Dermis blood vessel endothelial cell (primary cell): ENCODE measurements at places on chromosomes 13 and 19. TPM values are rescaled to one million over a fixed set of nuclear protein-coding genes. Genes with fewer than 3 reads are reported as not detected.

- no peak for DNase-seq
Observed at GRCh38 chr19:39203372-39204341, at the start of gene SYCN. Gene SYCN, minus strand, starts transcription at chr19:39204263. Its CDS starts 9 bp downstream, at chr19:39204254.

- DNase-seq: no peak
Observed at GRCh38 chr13:41224113-41225110, 30.0 kb upstream of the KBTBD7 start.

DNA sequence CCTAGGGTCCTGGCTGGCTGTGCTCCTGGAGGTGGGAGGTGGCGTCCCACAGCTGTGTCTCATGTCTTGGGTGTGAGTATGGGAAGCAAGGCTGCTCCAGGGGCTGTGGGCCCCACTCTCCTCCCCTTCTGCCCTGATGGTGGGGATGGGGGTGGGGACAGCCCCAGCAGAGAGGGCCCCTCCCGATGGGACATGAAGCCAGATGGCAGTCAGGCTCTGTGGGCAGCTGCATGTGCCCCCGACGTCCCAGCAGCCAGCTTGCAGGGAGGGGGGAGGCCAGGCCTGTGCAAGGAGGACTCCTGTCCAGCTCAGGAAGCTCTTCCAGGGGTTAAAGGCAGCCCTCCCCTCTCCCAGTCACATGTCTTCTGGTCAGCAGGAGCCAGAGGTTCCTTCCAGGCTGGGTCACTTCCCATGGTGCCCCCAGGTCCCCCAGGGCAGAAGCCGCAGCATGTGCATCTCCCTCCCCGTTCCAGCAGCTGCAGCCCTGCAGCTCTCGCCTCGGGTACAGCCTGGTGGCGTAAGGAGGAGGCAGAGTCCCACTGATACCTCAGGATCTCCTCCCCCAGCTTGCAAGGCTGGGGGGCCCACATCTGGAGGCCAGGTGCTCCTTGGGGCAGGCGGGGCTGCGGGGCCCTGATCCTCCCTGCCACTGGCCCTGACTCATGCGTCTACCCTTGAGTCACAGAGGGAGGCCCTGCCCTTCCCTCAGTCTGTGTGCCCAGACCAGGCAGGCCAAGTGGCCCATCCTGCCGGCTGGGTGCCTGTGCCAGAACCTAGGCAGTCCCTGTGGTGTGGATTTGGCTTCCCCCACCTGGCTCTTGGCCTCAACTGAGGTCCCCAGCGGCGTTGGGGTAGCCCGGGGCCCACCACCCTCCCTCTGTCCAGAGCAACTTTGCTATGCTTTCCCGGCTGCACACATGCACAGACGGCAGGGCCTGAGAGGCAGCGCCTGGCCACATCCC, 13.0 kb downstream of the YIPF2 start:
- DNase-seq: no peak

- no peak for DNase-seq
Observed at GRCh38 chr19:39967561-39967960, 3.4 kb upstream of the PSMC4 start.

DNA sequence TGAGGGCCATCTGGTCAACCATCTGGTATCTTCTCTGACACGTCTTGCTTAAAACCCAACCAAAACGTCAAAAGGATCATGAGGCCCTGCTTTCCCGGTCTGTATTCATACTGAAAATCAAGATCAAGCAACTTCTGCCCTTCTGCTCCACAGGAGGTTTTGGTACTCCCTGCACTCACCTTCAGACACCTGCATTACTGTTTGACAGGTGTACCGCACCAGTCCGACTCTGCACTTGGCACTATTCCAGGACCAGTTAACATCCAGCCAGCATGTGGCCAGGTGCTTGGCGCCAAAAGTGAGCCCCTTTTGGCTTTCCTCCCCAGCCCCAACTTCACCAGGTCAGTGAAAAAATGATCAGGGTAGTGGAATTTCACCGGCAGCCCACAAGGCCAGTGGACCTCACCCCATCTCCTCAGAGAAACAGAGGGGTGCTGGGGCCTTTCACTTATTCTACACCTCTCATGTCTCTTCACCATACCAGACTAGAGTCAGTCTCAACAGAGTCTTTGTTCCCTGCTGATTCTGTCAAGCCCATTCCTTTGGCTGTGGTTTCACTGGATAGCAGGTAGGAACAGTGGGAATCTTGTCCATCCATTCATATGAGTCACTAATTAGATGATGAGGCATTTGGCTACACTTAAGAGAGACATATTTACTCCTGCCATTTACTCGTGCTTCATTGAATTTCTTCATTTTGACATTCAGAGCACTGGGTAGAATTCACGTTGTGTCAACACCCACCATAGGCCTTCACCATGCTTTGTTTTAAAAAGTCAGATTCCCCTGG, 85.3 kb downstream of the ZNF726 start:
- no peak for DNase-seq

DNA sequence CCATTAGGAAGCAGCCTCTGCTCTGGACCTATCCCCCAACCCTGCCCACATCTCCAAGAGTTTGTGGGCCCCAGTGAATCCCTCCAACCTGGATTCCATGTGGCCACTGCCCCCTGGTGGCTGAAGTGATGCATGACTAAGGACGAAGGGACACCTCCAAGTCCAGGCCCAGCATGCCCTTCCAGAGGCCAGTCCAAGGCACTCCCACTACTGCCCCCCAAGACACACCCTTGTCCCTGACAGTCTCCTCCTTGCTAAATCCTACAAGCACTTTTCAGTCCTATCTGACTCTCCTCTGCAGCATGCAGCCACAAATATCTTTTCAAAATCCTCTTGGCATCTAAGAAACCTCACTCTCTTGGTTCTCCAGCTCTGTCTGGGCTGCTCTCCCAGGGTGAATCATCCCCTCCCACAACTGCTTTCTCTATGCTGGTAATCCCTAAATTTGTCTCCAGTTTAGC, 33.0 kb downstream of the DEDD2 start:
- peak; percentile 91 for DNase-seq

GRCh38 chr19:23699521-23699860, 12.5 kb upstream of the ZNF675 start:
- no peak for DNase-seq

DNA sequence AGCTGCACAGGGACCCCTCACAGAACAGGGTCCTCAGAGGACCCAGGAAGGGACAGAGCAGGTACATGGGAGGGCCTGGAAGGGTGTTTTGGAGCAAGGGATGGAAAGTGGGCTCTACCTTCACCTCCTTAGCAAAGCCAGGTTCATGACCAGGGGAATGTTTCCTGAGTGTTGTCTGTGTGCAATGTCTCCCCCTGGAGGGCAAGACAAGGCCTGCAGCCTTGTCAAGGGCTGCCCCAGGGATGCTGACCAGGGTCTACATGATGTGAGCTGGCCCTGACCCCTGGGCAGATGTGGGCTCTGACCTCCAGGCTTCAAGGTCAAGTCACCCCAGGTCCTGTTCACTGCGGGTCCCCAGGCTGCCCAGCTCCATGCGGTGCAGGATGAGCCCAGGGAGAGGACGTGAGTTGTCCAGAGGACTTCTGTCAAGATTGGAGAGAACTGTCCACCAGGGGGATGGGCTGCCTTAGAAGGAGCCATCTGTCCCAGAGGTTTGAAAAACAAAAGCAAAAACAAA, 1.0 kb upstream of the CEACAM1 start:
- DNase-seq: peak; percentile 81

DNA sequence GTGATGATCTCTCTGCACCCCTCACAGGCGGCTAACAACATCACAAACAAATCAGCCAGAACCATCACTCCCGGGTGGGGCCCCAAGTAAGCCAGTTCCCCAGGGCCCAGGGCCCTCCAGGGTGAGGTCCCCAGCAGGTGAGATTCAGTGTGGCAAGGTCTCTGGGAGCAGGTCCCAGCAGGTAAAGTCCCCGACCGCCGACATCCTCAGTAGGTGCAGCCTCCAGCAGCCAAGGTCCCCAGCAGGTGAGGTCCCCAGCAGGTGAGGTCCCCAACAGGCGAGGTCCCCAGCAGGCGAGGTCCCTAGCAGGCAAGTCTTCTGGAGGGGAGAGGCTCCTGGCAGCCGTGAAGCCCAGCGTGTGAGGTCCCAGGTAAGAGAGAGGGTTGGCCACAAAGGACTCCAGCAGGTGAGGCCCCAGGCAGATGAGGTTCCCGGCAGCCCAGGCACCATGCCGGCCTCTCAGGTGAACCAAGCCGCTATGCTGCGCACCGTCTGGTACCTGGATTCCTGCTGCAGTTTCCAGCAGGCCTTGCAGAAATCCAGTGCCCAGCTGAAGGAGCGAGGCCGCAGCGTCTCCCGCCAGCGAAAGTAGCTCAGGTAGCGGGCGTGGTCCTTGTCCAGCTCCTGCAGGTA, 3.9 kb upstream of the FUT6 start:
- DNase-seq: no peak

GRCh38 chr13:27449081-27449603, 1.2 kb downstream of the MTIF3 start:
- DNase-seq: no peak

DNA sequence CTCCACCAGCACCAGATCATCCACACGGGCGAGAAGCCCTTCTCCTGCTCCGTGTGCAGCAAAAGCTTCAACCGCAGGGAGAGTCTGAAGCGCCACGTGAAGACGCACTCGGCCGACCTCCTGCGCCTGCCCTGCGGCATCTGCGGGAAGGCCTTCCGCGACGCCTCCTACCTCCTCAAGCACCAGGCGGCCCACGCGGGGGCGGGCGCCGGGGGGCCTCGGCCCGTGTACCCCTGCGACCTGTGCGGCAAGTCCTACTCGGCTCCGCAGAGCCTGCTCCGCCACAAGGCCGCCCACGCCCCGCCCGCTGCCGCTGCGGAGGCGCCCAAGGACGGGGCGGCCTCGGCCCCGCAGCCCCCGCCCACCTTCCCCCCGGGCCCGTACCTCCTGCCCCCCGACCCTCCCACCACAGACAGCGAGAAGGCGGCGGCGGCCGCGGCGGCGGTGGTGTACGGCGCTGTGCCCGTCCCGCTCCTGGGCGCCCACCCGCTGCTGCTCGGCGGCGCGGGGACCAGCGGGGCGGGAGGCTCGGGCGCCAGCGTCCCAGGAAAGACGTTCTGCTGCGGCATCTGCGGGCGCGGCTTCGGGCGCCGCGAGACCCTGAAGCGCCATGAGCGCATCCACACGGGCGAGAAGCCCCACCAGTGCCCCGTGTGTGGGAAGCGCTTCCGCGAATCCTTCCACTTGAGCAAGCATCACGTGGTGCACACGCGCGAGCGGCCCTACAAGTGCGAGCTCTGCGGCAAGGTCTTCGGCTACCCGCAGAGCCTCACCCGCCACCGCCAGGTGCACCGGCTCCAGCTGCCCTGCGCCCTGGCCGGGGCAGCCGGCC, 9.4 kb downstream of the ZNF784 start:
- DNase-seq: no peak

GRCh38 chr19:32674931-32675719, at the start of gene ANKRD27:
Gene ANKRD27, minus strand, starts transcription at chr19:32675180. Its CDS starts 16,165 bp downstream, at chr19:32659015.
- peak; percentile 99 for DNase-seq

GRCh38 chr19:12564016-12564664, 12.9 kb upstream of the ZNF564 start:
- DNase-seq: peak; percentile 90

- DNase-seq: no peak
Observed at GRCh38 chr13:29125191-29125933, 305.2 kb downstream of the MTUS2 start.

DNA sequence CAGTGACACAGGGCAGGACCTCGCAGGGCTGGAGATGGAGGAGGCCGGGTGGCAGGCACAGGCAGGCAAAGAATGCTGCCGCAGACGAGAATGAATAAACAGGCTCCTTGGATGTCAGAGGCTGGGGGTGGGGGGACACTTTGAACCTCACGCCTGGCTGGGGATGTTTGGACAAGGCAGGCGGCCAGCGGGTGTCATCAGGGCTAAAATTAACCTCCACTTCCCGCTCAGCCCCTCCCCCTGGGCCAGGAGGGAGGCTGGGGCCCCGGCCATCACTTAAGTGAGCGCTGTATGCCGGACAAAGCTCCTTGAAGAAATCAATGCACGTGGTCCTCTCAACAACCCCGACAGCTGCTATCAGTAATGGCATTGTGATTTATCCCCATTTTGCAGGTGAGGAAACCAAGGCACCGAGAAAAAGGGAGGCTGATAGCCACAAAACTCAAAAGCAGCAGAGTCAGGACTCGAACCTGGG, 10.3 kb upstream of the FUT5 start:
- DNase-seq: no peak

DNA sequence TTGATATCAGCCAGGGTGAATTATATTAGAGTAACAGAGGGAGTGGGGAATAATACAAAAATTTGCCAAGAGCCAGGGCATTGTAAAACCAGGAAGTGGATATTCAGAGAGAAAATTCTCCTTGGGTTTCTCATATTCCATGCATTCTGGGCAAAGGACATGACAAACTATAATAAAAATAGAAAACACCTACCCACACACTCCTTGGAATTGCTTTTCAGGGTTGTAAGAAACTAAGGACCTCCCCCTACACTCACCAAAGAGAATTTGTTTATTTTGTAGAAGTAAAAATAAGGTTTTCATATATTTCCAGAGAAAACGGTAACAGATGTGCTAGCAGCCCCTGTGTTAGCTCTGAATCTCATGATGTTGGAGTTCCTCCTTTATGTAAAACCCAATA, 649.6 kb downstream of the SLITRK1 start:
- no peak for DNase-seq

DNA sequence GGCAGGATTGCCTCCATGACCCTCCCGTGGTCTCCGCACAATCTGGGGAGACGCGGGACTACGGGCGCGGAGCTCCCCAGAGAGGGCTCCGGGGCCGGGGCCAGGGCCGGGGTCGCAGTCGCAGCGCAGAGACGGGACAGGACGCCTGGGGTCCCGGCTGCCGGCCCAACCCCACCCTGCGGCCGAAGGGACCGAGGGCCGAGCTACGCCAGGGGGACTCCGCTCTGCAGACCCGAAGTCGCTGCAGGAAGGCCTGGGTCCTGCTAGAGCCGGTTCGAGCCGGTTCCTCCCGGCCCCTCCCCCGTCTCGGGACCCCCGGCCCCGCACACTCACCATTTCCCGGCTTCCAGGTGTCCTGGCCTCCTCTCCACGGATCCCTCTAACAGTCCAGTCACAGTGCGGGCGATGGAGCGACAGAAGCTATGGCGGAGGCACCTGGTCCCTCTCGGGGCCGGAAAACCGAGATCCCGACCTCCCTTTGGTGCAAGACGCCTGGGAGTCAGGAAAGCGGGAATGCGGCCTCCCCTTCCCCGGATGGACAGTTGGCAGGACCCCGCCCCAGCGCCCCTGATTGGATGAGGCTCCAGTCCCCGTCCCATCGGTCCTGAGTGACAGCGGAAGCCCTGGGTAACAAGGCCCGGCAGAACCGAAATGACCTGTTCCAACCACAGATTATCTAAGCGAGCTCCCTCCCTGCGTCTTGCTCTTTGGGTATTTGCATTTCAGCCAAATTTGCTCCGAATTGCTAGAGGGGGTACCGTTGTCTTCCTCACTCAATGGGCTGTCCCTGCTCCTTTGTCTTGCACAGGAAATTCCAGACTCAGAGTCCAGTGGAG, at the start of gene ZNF625:
TSS of gene ZNF625 (minus strand) at position 512 of the 836 bp plus-strand sequence. CDS start at position 336, 176 bp downstream.
- peak; percentile 72 for DNase-seq

GRCh38 chr19:2787115-2787514, 1.8 kb downstream of the THOP1 start:
- no peak for DNase-seq

- no peak for DNase-seq
Observed at GRCh38 chr13:113817860-113818691, 45.8 kb downstream of the GAS6 start.

GRCh38 chr19:48090281-48090802, 20.3 kb downstream of the PLA2G4C start:
- no peak for DNase-seq

GRCh38 chr13:23709536-23709935, 139.3 kb downstream of the TNFRSF19 start:
- DNase-seq: no peak

The STOML3 gene
- not detected in 2 replicates for total RNA-seq

The OBI1 gene
- 28.1 and 29.0 TPM in 2 replicates for total RNA-seq

The BCKDHA gene
- total RNA-seq: 36.9 and 69.8 TPM in 2 replicates

The KLHL1 gene
- not detected in 2 replicates for total RNA-seq

The LRRC4B gene
- under 0.01 and 0.05 TPM in 2 replicates for total RNA-seq

The HIF3A gene
- total RNA-seq: 23.1 and 52.6 TPM in 2 replicates

The OLFM2 gene
- total RNA-seq: 0.65 and 2.2 TPM in 2 replicates

The SPTBN4 gene
- 0.05 and 0.17 TPM in 2 replicates for total RNA-seq

The HSD11B1L gene
- 7.4 and 9.7 TPM in 2 replicates for total RNA-seq

The LGALS14 gene
- not detected in 2 replicates for total RNA-seq

The NLRP4 gene
- under 0.01 TPM in 1 of 2 replicates, not detected in the other for total RNA-seq
